D341Med (cell line): ENCODE measurements at places on chromosomes 1 and 21.
A peak's percentile ranks its signal among the peaks of the same experiment; 100 is the strongest.

GRCh38 chr21:35150562-35151226 lies 101.6 kb upstream of the RUNX1 start:
- no peak for DNase-seq

DNA sequence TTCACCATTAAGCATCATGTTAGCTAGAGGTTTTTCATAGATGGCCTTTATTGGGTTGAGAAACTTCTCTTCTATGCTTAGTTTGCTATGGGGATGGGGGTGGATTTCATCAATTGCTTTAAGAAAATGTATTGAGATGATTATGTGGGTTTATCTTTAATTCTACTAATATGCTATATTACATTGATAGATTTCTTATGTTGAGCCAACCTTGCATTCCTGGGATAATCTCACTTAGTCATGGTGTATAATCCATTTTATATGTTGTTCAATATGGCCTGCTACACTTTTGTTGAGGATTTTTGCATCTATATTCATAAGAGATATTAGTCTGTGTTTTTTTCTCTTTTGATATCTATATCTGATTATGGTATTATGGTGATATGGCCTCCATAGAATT lies 70.7 kb downstream of the MAP3K7CL start:
- no peak for DNase-seq

- DNase-seq: no peak
Measured at GRCh38 chr1:7580923-7581753, 190.0 kb upstream of the VAMP3 start.

DNA sequence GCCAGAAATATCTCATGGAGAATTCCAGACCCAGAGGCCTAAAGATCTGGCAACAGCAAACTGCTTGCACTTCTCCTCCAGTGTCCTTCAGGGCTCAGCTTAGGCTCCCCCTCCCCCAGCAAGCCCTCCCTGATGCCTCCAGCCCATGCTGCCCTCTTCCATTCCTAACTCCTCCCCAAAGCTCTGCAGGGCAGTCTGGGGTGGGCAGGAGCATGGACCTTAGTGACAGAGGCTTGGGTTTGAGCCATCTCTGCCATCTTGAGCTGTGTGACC lies 436.8 kb downstream of the PTPRU start:
- DNase-seq: peak; percentile 2

- DNase-seq: peak; percentile 8
Measured at GRCh38 chr1:226491093-226491850, 57.3 kb upstream of the STUM start.

- no peak for DNase-seq
Measured at GRCh38 chr1:244448279-244449036, 3.3 kb downstream of the ADSS2 start.

- DNase-seq: peak; percentile 76
Measured at GRCh38 chr21:31557421-31558188, 101.9 kb upstream of the SOD1 start.

GRCh38 chr1:229953736-229954326 lies 113.2 kb upstream of the GALNT2 start:
- DNase-seq: no peak

DNA sequence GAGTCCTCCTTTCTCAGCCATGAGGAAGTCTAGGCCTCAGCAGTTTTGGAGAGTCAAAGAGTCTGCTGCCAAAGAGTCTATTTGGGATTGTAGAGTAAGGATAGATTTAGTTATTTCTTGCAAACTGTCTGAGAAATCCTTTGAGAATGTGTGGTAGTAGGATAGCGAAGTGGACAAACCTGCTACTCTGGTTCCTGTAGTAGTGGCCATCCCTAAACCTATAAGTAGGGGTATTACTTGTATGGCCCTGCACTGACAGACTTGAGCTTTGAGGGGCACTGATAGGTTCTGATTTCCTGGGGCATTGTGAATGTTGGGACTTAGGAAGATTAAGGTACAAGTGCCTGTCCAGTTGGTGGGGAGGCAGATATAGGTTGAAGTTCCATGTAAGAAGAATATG lies 115.9 kb upstream of the SGIP1 start:
- DNase-seq: no peak

DNA sequence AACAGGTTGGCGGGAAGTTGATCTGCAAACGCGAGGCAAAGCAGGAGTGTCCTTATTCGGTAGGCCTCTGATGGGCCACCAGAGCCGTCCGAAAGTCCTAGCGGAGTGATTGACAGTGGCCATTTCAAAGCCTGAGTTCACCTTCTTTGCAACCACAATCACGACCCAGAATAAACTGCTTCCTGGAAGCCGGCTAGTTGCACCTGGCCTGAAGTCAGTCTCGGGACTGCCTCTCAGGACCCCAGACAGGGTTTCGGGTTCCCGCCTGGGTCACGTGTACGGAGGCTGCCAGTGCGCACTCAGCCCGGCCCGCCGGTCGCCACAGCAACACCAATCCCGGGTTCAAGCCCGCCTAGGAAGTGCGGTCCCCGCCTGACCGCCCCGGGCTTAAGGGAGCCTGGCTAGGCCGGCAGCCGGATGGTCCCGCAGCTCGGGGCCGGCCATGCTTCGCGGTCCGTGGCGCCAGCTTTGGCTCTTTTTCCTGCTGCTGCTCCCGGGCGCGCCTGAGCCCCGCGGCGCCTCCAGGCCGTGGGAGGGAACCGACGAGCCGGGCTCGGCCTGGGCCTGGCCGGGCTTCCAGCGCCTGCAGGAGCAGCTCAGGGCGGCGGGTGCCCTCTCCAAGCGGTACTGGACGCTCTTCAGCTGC lies at the start of gene TOR3A:
Gene TOR3A, plus strand, starts transcription at position 384 of the 646 bp plus-strand sequence. Its CDS starts 59 bp downstream, at position 443.
- DNase-seq: peak; percentile 90

DNA sequence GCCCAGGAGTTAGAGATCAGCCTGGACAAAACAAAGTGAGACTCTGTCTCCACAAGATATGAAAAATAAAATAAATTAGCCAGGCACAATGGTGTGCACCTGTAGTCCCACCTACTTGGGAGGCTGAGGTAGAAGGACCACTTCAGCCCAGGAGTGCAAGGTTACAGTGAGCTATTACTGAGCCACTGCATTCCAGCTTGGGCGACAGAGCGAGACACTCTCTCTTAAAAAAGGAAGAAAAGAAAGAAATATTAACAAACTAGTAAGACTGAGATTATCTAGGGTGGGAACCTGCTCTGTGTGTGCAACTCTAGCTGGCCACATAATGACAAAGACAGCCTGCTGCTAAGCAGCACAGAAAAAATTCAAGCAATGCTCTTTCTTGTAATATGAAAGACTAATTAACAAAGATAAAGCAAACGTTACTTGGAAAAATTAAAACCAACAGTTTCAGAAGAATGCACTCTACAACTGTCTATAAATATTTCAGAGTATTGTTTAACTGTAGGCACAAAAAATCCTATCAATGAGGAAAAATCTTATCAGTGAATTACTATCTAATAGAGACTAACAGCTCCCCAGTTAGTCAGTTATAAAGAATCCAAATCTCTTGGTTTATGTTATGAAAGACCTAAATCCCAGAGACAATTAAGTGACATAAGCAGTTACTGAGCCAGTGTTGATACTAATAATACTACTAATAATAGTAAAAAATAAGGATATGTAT lies 74.5 kb downstream of the ENAH start:
- DNase-seq: no peak

DNA sequence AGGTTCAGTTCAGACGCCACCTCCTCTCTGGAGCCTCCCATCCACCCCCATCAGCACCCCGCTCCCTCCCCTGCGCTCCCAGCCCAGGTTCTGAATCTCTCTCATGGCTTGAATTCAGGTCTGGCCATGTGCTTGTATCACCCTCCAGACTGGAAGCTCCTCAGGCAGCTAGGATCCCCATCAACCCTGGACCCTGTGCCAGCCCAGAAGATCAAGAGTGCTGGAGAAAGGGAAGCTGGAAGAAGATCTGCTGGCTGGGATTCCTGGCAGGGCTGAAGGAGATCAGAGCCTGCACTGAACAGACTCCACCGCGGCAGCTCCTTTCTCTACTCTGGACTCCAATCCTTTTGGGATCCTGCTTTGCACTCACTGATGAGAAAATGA lies 11.7 kb upstream of the TINAGL1 start:
- DNase-seq: no peak

GRCh38 chr1:1428174-1428573 lies 7.1 kb upstream of the ANKRD65 start:
- peak; percentile 36 for DNase-seq

GRCh38 chr1:65170511-65171142 lies 22.6 kb downstream of the AK4 start:
- DNase-seq: no peak

DNA sequence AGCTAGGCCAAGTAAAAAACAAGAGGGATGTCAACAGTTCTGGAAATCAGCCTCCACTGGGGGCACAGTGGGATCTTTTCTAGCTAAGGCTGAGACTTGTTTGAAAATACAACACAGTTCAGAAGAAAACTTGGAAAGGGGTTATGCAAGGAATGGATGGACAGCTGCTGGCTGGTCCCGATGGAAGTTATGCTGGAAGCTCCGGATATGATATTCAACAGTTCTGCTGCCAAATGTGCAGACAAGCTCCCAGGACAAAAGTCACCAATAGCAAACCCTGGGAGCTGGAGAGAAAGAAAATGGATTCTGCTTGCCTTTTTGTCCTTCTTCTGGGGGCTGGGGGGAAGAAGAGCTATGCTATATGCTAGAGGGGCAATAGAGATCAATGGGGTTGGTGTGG lies 14.3 kb downstream of the LMX1A start:
- DNase-seq: no peak

DNA sequence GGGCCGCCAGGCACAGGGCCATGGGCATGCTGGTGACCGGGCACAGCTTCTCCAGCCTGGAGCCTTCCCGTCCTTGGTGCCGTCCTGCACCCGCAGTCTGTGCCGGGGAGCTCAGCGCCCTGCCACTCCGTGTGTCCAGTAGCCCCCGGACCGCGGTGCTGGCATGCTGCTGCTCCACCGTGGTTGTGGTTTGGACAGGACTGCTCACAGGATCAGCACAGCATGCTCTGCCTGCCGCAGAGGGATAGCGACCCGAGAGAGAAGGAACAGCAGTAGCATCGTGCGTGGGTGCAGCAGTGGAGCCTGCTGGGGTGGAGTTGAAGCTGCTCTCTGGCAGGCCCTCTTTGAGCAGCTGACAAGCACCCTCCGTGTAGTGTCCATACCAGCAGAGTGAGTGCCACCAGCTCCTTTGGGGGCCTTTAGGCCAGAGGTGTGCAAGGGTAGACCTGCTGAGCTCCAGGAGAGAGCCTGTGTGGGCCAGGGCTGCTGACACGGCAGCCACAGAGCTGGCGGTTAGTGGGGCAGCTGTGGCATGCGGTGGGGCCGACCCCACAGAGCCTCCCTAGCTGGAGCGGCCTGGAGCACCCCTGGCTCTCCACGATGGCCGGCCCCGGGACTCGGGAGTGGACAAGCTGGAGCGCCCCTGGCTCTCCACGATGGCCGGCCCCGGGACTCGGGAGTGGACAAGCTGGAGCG lies 6.4 kb upstream of the PCBP3 start:
- DNase-seq: peak; percentile 29

DNA sequence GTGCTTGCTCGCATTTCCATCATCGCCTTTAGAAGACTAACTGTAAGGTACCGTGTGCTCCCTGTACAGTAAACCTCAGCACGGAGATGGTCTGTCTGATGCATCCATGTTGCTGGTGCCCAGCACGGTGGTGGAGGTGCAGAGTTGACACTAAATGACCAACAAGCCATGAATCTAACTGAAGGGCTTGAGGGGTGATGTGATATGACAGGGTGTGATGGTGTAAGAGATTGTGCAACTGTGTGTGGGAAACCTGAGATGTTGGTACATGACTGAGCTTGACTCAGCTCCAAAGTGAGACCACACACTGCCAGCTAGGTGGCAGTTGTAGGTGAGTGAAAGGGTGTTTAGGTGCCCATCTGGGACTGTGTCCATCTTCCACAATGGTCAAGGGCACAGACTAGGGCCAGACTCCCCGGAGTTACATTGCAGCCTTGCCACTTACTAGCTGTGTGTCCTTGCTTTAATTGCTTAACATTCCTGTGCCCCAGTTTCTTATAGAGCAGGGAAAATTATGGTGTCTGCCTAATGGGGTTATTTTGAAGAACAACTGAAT lies 21.4 kb downstream of the SLC2A1 start:
- DNase-seq: no peak

DNA sequence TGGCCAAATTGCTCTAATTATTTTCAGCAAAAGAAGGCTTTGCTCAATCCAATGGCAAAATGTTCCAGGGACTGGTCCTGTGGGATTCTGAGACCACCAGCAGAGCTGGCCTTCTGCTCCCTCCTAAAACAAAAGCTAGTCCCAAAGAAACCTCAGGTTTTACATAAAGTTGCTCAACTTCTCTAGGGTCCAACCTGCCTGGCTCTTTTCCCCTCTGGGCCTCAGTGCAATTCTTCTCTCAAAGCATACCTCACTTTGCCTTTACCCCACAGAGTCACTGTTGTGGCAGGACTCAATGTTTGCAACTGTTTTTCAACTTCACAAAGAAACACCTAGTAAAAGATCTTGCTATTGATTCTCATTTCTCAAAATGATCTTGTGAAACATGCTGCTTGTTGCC lies 39.8 kb downstream of the TBX15 start:
- DNase-seq: no peak

DNA sequence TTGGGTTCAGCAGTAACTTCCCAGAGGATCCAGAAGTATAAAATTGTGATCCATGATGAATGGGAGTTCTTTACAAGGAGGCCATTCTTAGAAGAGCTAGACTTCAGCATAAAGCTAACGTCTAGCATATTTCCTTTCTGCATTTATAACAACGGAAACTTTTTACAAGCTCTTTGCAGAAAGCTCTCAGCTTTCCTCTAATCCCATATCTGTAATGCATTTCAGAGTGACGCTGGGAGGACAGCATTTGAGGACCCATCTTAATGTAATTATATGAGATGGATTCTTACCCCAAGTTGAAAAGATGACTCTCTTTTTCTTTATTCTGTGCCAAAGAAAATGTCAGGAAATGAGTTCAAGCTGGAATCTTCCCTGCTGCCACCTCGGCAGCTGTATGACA lies 132.0 kb upstream of the CACHD1 start:
- no peak for DNase-seq

- DNase-seq: no peak
Measured at GRCh38 chr1:174204697-174205308, 45.5 kb downstream of the RABGAP1L start.

- no peak for DNase-seq
Measured at GRCh38 chr1:203777596-203777995, 12.6 kb downstream of the LAX1 start.

GRCh38 chr1:66535853-66536252 lies 1.9 kb downstream of the SGIP1 start:
- DNase-seq: no peak

DNA sequence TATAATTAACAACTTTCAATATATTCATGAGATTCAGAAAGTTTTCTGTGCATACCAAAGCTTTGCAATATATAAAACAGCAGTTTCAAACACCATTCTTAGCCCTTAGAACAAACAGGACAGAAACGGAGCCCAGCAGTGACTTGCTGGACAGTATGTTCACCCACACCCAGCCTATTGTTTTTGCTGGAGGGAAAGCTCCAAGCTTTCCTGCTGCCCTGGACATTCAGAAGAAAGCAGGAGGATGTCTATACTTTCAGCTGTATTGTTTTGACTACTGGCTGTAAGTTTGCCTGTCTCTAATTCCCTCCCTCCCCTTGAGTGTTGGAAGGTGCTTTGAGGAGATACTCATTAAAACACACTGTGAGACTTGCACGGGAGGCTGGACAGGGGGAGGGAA lies 9.6 kb downstream of the DENND2C start:
- no peak for DNase-seq
